ENCODE measurements at places on chromosomes 11 and 22.

DNA sequence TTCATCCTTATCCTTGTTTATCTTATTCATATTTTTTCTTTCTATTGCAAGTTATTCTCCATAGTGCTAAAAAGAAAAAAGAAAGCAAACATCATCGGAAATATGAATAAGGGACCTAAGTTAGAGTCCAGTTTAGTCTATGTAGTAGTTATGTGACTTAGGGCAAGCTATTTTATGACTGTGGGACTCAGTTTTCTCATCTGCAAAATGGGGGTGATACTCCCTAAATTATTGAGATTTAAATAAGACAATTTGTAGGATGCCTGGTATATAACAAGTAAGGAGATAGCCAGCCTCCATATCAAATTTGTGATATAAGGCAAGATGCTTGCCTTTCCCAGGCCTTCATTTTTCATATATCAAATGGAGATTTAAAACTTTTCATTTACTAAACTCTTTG, 69.5 kb downstream of the MAML2 start:
- no peak for DNase-seq

DNA sequence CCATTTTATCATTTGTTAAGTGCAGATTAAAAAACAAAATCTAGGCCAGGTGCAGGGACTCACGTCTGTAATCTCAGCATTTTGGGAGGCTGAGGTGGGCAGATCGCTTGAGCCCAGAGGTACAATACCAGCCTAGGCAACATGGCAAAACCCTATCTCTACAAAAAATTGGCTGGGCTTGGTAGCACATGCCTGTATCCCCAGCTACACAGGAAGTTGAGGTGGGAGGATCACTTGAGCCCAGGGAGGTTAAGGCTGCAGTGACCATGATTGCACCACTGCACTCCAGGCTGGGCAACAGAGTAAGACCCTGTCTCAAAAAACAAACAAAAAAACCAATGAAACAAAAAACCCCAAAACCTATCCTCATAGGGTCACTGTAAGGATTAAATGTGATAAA, 32.9 kb downstream of the HIRA start:
- DNase-seq, result no peak

DNA sequence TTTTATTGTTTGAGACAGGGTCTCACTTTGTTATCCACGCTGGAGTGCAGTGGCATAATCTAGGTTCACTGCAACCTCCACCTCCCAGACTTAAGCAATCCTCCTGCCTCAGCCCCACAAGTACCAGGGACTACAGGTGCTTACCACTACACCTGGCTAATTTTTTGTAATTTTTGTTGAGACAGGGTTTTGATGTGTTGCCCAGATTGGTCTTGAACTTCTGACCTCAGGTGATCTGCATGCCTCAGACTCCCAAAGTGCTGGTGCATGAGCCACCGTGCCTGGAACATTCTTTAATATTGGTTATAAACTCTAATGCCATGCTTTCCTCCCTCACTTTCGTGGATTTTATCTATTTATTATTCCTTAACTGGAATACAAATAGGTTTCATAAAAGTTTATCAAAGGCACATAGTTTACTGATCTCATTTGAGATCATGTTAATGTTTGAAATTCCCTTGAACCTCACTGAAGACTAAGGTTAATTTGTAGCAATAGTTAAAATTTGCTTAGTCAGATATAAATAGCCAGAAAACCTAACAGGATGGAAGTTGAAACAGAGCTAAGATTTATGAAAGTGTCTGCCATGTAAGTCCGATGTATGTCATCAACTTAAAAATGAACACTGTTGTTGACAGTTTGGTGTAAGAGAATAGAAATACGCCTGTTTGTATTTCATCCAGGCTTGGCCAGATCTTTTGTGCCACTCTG, 27.6 kb downstream of the KDM2A start:
- DNase-seq, result no peak

DNA sequence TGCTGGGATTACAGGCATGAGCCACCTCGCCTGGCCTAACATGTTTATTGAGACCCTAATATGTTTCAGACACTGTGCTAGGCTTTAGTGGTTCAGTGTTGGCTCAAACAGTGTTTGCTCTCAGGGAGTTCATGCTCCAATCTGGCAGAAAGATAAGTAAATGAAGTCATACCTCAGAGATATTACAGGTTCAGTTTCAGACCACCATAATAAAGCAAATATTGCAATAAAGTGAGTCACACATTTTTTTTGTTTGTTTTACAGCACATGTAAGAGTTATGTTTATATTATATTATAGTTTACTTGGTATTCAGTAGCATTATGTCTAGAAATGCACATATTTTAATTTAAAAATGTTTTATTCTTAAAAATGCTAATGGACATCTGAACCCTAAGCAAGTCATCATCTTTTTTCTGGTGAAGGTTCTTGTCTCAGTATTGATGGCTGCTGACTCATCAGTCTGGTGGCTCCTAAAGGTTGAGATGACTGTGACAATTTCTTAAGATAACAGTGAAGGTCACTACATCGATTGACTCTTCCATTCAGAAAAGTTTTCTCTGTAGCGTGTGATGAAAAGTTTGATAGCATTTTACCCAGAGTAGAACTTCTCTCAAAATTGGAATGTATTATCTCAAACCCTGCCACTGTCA, 243.0 kb upstream of the ANO5 start:
- DNase-seq, result no peak

DNA sequence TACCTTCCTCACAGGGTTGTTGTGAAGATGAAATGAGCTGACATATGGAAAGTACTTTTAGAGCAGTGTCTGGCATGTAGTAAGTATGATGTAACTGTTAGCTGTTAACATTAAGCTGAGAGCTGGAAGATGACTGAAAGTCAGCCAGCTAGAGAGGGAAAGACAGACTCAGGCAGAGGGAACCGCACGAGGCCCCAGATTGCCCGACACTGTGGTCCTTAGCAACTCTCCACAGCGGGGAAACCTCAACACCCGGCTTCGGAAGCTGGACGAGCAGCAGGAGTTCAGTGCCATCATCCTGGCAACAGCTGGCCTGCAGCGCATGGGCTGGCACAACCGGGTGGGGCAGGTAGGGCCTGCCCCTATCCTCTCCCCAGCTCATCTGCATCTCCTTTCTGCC, 6.5 kb downstream of the HMBS start:
- DNase-seq, result no peak

DNA sequence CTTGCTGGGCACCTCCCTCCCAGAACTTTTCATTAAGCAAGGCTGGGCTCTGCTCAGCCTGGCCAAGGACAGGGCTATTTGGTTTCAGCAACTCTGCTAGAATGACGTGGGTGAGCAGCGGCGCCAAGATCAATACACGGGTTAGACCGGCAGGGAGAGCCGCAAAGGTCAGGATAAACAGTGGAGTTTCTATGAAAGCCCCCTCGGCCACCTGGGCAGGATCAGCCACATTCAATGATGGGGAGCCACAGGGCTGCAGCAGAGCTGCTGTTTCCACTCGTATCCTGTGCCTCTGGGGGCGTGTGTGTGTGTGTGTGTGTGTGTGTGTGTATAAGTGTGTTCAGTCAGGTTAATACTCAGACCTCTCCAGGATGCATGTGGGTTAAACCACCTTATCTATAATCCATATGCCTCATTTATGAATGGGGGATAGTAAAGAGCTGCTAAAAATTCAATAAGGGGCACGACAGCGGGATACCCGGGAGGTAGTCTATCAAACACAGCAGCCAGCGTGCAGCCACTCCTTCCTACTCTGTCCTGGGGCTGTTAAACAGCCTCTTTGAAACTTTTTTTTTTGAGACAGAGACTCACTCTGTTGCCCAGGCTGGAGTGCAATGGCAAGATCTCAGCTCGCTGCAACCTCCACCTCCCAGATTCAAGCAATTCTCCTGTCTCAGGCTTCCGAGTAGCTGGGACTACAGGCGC, 34.8 kb downstream of the MYH9 start:
- peak; percentile 87 for DNase-seq

- DNase-seq, result peak; percentile 39
These were observed 141.2 kb upstream of the TIMP3 start for GRCh38 chr22:32660292-32660691.

GRCh38 chr11:68941324-68942094, 37.8 kb downstream of the IGHMBP2 start:
- DNase-seq, result no peak

GRCh38 chr22:20811171-20811570, 37.3 kb downstream of the SERPIND1 start:
- DNase-seq, result no peak

DNA sequence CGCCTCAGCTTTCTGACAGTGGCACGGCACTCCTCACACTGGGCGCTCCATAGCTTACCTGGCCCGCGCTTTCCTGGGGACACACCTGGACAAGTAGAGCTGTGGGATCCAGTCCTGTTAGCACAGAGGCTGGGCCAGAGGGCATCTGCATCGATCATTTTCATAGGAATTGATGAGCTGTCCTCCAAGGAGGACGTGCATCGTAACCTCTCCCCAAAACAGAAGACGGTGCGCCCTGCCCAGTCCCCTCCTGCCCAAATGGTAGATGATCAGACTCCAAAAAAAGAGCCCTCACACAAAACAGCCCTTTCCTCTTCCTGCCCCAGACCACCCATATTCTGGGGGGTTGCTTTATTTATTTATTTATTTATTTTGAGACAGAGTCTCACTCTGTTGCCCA, 161.2 kb downstream of the CTTN start:
- DNase-seq, result no peak

- no peak for DNase-seq
These were observed 12.9 kb upstream of the RHOD start for GRCh38 chr11:67043572-67044349.

DNA sequence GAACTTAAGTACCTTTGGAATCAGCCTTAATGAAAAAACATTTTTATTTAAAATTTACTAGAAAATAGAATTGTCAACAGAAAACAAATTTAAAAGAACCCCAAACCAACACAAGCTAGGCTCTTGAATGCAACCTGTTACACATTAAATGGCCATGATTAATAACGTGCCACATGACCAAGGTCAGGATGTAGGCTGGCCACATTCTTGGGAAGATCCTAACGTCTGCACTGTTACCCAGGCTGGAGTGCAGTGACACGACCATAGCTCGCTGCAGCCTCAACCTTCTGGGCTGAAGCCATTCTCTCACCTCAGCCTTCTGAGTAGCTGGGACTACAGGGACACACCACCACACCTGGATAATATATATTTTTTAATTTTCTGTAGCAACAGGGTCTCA, 126.4 kb upstream of the APOA1 start:
- DNase-seq, result no peak

- no peak for DNase-seq
These were observed 15.3 kb downstream of the P2RX3 start for GRCh38 chr11:57353446-57353845.

DNA sequence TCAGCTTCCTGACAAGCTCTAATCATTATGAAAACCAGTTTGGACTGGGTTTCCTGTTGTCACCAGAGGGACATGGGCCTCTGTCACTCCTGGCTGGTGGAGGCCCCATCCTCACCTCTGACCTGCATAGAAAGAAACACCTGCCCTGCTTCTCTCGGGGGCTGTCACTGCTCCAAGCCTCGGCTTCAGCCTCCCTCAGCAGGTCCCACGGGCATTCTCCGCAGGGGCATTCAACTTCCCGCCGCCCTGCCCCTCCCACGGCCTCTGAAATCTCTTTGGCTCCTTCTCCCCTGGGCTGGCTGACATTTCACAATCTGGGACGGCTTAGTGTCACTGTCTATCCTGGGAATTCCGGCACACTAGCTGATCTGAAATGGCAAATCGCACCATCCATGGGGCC, 257.9 kb downstream of the CTTN start:
- no peak for DNase-seq

DNA sequence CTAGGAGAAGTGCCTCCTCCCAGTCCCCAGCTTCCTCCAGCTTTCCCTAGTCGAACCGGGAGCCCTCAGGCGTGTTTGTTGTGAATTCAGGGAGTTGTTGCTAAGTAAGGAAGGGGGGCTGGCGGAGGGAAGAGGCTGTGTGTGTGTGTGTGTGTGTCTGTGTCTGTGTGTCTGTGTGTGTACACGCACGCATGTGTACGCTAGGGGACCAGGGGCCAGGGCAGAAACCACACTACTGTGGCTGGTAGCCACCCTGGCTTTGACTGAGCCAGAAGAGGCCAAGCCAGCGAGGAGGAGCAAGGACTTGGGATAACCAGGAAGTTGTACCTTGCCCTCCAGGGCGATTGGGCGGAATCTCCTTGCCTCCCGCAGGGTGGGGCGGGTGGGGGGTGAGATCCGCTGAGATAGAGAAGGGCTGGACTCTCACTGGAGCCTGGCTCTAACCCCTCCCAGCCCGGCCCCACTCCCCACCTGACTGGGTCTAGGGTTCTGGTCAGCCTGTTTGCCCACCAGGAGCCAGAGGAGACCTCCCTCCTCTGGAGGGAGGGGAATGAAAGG, 7.5 kb downstream of the BCL9L start:
- peak; percentile 100 for DNase-seq

GRCh38 chr11:101523634-101524260, 60.1 kb downstream of the TRPC6 start:
- DNase-seq, result no peak

DNA sequence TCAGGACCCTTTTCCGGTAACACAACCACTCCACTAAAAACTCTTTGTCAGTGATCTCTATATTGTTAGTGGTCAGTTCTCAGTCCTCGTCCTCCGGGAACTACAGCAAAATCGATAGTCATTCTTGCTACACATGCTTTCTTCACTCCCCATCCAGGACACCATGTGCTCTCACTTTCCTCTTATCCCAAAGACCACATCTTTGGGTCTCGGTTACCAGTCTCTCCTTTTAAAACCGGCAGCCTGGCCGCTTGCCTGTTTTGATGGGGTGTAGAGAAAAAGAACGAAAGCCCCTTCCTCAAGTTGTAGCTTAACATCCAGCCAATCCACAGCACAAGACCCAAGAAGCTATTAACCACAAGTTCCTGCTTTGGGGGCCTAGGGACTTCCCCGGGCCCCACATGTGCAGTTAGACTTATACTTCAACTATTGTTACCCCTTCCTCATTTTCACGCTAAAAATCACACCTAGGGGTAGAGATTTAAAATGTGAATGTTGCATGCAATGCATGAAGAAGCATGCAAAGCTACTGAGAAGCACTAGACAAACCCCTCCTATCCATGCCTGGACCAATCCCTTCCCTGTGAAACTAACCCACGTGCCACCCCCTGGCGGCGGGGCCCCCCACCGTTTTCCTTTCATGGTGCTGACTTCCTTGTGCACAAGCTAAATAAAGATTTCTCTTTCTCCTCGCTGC, 1.5 kb upstream of the TOLLIP start:
- no peak for DNase-seq

DNA sequence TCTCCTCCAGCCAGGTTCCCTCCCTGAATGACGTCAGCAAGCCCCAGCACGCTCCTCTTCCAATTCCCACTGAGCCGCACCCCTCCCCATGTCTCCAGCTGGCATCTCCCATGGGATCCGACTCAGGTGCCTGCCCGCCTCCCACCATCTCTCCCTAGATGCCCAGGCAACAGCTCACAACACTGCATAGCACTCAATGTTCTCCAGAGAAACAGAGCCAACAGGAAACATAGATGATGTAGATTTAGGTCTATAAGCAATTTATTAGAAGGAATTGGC, 532.3 kb downstream of the BRD1 start:
- no peak for DNase-seq
